NCI-H2171 (cell line): ENCODE measurements at places on chromosomes 7 and 10.

DNA sequence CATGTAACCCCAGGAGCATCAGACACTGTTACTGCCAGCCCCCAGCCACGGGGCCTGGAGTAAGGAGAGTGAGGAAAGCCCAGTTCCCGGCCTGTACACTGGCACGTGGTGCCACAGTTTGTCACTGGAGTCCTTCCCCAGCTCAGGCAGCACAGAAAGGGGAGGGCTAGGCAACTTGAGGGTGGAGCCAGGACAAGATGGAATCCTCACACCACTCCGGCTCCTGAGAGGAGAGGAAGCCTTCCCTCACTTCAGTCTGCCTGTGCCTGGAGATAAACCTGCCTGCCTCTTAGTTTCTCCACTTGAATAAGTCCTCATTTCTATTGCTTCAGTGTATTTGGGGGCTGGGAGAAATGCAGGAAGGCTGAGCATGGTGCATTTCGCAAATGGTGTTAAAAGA lies 176.0 kb downstream of the KIAA1217 start:
- no peak for DNase-seq

GRCh38 chr7:118245267-118246040 lies 20.9 kb downstream of the ANKRD7 start:
- DNase-seq = no peak

- DNase-seq = no peak
Observed at GRCh38 chr10:125020386-125020785, 78.5 kb downstream of the ZRANB1 start.

- DNase-seq = no peak
Observed at GRCh38 chr7:109635374-109635773, 1065.7 kb downstream of the DNAJB9 start.

GRCh38 chr10:122402548-122403131 lies 28.1 kb downstream of the PLEKHA1 start:
- no peak for DNase-seq
